Caki2 (cell line): ENCODE measurements at places on chromosomes 12 and 14. TPM values are rescaled to one million over a fixed set of nuclear protein-coding genes. Genes with fewer than 3 reads are reported as not detected.

GRCh38 chr12:117047810-117048584, 51.2 kb downstream of the TESC start:
- DNase-seq = no peak

DNA sequence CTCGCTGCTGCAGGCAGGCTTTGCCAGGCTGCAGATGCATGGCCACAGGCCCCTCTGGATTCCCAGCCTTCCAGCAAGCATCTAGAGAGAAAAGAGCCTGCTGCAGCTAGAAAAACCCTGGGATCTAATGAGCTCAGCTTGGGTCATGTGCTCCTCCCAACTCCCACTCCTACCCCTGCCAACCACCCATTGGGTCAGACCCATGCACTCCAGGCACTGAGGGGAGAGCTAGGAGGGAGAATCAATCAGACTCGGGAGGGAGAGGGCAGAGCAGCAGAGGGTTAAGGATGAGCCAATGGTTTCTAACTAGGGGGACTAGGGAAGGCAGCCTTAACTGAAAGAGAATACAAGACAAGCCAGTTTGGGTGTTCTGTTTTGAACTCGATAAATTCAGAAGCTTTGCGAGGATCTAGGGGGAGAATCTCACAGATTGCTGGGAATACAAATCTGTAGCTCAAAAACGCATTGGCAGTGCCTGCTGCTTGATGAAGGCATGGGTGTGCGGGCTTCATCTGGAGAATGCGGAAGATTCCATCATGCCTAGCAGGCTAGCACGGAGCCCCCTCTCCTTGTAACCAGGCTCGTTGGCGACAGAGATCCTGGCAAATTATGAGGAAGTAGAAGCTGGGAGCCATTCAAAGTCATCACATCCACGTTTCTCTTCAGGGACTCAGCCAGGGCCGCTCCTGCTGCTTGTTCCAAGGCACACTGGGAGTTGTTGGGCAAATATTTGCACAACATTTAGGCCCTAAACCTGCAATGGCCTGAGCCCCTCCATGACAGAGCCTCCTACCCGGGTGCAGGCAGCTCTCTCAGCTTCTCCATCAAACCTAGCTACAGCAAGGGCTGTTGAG, 56.4 kb downstream of the VCPKMT start:
- DNase-seq = no peak

DNA sequence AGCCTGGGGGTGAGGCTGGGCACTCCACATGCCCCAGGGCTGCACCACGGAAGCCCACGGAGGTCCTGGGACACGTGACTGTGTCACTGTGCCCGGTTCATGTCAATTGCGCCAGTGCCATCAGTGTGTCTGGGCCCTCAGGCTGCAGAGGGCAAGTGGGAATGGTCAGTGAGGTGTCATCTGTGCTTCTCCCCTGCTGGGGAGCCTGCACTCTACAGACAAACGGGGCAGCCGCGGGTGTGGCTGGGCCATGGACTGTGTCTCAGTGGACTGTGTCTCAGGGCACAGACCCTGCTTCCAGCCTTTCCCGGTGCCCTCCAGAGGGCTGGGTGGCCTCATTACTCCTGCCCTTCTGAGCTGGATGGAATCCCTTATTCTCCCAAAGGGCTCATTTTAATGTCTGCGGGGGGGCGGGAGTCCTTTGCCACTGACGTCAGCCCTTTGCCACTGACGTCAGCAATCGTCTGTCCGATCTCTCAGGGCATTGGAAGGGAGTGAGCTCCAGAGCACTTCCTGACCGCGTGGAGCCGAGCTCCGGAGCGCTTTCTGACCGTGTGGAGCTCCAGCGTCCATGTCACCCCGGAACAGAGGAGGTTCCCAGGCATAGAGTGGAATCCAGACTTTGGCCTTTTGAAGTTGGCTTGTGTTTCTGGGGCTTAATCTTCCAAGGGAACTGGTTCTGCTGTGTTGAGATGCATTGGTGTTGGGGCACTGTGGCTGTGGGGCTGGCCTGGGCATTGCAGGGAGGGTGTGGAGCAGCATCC, 72.4 kb downstream of the ADGRD1 start:
- no peak for DNase-seq

DNA sequence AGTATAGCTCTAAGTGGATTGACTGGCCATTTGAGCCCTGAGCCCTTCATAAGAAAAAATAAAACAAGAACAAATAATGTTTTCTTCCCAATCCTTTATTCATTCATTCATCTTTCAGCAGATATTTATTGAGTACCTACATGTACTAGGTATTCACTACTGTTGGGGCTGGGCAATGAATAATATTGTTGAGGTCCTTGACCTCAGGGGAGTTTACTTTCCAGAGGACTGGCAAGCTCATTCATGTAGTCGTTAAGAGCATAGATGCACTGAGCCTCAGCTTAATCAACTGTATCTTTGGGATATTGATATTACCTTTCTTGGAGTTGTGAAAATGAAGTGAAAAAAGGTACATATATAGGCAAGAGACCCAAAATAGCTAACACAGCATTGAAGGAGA, 7.6 kb downstream of the CFAP54 start:
- DNase-seq = no peak

DNA sequence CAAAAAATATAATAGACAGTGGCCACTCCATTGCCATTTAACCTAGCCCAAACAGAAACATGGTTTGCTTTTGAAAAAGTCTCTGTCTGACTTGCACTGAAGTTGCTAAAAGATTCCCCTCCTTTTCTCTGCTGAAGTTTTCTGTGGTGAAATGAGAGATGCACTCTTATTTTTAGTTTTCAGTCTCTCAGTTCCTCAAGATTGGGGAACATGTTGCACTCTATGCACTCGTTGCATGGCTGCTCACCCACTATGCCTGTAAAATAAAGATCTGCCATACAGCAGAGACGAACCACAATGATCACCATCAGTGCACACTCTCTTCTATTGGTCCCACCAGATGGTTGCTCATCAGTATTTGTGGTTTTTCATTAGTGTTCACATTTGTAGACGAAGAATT, 13.1 kb upstream of the DAAM1 start:
- DNase-seq = no peak

GRCh38 chr14:24435192-24435810, 5.5 kb downstream of the KHNYN start:
- no peak for DNase-seq

Gene TRPV4
- not detected in 2 replicates for total RNA-seq

Gene ZBTB1
- 20.2 and 36.6 TPM in 2 replicates for total RNA-seq
